ENCODE measurements at places on chromosomes 1 and 21.
A peak's percentile ranks its signal among the peaks of the same experiment; 100 is the strongest.

DNA sequence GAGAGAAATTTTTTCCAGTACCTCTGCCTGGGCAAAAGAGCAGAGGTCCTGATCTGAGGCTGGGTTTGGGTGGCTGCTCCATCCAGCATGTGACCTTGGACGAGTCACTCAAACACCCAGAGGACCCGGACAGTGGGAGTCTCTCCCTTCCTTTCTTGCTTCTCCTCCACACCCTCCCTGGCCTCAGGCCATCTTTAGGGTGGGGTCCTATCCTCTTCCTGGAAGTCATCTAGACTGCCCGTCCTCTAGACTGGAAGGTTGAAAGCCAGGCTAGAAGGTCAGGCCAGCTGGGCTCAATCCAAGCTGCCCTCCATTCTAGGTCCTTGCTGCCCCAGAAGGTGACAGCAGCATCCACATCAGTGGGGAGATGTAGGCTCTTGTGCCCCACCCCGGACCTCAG is 599.5 kb downstream of the MATN1 start:
- DNase-seq = peak; percentile 10

DNA sequence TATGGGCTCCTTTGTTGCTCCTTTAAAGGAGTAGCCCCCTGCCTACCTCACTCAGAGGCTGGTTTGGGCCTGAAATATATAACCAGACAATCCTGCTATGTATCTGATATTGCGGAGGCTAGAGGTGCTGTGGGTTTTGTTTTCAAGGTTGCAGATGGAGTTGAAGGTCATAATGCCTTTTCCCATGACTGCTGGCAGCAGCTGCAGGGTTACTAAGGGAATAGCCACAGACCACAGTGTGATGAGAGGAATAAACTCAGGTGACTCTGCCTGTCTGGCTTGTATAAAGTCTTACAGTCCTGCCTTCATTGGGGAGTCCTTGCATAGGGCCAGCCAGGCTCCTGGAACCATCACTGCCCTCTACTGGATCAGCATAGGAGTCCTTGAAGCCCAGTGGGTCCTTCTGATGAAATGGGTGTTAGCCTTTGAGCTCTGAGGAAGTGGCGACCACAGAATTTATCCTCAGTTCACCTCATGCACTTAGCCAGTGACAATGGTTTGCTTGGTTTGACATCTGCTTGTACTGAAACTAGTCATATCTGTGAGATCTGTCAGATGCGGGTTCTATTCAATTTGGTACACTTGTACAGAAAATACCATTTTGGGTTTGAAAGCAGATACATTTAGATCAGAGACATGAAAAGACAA is 174.4 kb upstream of the HMCN1 start:
- no peak for DNase-seq

- DNase-seq = no peak
Observed at GRCh38 chr1:15944308-15945010, 31.4 kb downstream of the ZBTB17 start.

DNA sequence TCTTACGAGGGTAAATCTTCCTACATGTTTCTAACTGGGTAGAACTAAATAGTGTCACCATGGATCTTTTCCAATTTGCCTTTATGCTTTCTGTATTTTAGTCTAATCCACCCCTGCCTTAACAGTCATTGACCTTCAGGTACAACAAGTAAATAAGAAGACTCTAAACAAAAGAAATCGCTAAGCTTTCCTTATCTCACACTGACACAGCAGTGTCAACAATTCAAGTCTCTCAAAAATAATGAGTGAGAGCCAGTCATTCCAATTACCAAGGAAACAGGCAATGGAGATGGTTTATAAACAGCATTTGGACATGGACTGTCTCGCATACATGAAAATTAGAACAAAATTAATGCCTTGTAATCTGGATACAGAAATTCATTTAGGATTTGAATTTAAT is 365.8 kb downstream of the VAV3 start:
- no peak for DNase-seq

GRCh38 chr1:68633141-68633919 is 136.4 kb upstream of the DEPDC1 start:
- no peak for DNase-seq

DNA sequence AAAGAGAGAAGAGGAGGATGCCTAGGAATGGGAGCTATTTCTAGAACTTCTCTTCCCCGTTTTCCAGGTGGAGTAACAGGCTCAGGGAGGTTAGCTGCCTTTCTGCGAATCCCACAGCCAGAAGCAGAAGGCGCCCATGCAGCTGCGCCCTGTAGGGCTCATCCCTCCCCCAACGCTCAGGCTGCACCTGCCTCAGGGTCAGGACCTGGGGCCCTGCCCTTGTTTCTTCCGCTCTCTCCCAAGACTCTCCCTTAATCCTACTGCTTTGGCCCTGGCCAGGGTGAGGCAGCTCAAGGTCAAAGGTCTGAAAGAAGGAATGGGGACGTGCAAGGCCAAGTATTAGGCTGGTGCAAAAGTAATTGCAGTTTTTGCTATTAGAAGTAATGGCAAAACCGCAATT is 30.5 kb upstream of the PADI2 start:
- DNase-seq = no peak

DNA sequence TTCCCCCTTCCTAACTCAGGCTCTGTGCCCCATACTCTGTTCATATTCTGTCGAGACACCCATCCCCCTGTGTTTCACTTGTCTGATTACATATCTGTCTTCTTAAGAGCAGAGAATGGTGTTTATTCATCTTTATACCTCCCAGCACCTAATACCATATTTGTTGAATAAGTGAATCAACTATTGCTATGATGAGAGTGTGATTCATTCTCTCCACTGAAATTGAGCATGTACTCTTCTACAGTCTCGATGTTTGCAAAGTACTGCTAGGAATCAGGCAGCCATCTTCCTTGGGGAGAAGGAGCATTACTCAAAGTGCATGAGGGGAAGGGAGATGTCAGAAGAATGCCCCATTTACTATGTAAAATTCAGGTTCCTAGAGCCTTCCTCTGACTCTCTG is 27.0 kb downstream of the TBX15 start:
- no peak for DNase-seq

- DNase-seq = no peak
Observed at GRCh38 chr1:63691701-63692425, 82.0 kb upstream of the ROR1 start.

GRCh38 chr1:180762796-180763195 is 131.0 kb downstream of the XPR1 start:
- DNase-seq = no peak

- DNase-seq = peak; percentile 93
Observed at GRCh38 chr1:11842154-11843041, 5.2 kb downstream of the NPPA start.

DNA sequence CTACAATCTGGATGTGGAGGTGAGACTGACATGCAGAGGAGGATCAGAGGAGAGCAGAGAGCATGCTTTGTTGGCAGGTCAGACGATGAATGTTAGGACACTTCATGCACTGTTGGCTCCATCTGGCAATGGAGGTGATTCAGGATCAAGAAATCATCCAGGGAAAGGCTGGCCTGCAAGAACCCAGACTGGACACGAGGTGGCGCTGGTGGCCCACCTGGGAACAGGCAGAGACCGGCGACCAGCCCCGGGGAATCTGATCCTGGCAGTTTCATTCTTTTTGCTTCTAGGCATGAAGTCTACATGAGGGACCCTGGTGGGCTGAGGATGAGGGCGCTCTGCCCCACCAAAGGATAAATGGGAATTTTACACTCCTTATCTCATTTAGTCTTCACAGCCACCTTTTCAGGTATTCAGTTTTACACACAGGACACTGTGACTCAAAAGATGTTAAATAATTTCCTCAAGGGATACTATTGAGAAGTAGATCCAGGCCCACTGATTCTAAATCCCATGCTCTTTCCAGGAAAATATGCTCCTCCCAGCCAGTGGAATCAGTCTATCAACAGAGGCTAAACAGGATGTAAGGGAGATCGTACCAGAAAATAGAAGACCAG is 26.2 kb upstream of the SCMH1 start:
- peak; percentile 55 for DNase-seq

Measured in hematopoietic multipotent progenitor cell treated with erythropoietin and hydrocortisone succinate and interleukin-3 and kit ligand, for 17 days (in vitro differentiated cells).